ENCODE measurements at places on chromosomes 13 and 19.

DNA sequence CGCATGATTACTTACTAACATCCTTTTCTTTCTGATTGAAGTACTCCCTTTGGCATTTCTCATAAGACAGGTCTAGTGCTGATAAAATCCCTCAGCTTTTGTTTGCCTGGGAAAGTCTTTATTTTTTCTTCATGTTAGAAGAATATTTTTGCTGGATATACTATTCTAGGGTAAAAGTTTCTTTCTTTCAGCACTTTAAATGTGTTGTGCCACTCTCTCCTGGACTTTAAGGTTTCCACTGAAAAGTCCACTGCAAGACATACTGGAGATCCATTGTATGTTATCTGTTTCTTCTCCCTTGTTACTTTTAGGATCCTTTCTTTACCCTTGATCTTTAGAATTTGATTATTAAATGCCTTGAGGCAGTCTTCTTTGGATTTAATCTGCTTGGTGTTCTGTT is 796.7 kb downstream of the UQCRFS1 start:
- DNase-seq = no peak

DNA sequence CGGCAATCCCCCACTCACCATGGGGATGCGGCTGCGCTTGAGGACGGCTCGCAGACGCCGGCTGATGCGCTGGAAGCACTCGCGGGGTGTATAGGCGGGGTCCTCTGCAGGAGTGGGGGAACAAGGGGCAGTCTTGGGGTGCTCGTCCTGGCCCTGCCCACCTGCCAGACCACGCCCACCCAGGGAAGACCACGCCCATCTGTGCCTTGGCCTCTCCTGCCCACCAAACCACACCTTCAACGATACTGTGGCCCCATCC is 6.7 kb downstream of the RNU6-9 start:
- no peak for DNase-seq

DNA sequence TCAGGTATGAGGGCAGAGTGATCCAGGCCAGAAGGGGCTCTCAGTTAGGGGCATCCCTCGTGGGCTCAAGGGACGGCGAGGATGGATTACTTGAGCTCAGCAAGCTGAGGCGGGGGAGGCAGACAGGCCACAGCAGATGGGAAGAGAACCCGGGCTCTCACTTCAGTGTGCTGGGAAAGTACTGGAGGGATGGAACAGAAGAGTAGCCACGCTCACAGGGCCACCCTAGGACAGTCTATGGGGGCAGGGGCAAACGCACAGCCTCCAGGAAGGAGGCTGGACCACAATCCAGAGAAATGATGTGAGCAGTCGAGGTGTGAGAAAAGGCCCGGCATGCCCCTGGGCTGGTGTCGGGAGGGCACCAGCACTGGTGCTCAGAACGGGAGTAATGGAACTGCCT is 9.2 kb downstream of the GJA3 start:
- no peak for DNase-seq

DNA sequence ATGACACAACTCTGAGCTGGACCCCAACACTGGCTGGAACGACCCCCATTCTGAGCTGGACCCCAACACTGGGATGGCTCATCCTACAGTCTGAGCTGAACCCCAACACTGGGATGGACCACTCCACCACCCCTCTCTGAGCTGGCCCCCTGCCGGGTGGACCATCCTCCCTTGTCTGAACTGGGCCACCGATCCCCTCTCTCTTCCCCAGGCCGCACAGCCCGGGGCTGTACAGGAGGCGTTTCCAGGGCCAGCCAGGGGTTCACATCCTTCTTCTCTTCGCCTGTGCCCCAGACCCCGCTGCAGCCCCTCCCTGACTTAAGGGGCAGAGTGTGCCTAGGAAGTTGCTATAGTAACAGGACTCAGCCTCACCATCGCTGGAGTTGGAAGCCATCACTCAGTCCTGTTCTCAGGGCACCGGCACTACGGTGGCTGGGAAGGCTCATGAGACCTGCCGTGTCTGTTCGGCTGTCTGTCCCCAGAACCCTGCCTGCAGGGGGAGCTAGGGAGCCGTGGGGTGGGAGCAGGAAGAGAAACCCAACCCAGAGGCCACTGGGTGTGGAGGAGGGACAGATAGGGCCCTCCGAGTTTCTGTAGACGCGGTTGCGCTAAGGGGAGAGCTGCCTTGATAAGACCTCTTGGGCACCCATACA is 3.7 kb downstream of the PRKACA start:
- DNase-seq = peak; percentile 15

DNA sequence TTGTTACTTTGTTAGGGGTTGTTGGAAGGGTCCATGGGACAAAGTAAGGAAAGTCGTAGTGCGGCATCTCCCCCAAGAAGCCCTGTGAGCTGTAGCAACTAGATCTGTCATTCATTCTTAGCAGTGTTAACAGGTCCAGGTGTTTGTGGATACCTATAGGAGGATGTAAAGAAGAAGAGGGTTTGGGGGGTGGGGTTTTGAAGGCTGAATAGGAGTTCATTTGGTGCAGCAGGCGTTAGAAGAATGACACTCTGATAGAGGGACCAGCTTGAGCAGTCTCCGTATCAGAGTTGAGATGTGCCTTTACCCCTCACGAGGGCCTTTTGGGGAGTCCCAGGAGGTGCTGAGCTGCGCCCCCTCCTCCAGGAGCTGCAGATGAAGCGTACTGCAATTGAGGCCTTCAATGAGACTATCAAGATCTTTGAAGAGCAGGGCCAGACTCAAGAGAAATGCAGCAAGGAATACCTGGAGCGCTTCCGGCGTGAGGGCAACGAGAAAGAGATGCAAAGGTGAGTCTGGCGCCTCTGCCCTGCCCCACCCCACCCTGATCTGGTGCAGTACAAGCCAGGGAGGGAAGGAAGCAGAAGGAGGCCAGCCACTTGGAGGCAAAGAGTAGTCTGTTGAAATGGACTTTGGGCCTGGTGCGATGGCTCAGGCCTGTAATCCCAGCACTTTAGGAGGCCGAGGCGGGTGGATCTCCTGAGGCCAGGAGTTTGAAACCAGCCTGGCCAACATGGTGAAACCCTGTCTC is 7.6 kb upstream of the IFI30 start:
- no peak for DNase-seq
